Activated T-helper 1 cell treated with Interleukin-2 at 50 U/mL for 16 hours (primary cell): ENCODE measurements at places on chromosomes 2 and 18.

DNA sequence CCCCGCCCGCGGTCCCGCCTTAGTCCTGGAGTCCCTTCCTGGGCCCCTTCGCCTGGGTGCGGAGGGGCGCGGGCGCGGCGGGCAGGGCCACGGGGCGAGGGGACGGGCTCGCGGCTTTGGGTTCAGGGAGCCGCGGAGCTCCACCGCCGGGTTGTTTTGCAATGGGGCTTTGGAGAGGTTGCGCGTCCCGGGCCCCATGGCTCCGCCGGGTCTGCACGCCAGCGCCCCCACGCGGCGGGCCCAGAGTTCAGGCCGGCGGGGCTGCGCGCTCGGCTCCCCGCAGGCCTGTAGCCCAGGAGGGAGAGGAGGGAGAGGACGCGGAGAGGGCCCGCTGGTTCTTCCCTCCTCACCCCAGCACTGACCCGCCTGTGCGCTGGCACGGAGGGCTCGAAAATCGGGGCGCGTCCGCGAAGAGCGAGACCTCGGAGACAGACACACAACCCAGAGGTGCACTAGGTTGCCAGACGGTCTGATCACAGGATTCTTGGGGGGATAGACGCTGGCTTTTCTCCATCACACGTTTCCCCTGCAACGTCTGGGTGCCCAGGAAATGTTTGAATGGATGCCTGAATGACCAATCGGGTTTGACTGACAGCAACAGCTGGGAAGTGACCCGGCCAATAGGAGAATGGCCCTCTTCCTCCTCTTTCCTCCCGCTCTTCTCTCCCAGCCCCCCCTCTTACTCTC, 4.9 kb upstream of the SIX2 start:
- no peak for DNase-seq

GRCh38 chr18:62450546-62451410, 72.0 kb upstream of the ZCCHC2 start:
- no peak for DNase-seq

DNA sequence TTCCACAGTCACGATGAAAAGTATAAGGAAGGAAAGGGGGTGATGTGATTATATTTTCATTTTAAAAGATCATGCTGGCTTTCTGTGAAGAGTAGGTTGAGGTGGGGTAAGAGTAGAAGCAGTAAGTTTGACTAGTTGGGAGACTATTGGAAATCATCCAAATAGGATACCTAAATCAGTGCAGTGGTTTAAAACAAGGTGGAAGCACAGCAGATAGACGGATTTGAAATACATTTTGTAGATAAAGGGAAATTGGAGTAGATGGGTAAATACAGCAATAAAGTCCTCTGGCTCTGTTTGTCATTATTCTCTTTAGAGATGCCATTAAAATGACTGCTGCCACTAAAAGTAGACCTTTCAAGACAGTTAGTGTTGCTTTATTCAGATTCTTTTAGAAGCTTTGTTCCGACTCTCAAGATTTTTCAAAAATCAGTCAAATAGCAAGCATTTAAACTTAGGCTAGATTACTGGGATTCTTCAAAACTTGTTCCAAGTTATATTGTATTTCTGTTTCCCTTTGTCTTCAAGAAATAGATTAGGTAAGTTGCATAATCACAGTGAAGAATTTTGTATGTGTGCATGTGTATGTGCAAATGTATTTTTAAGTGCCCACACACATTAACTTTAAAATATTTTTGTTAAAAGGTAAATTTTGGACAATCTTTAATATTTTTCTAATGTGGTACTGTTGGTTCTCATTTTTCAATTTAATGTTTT, 61.7 kb upstream of the DTNA start:
- DNase-seq: no peak

DNA sequence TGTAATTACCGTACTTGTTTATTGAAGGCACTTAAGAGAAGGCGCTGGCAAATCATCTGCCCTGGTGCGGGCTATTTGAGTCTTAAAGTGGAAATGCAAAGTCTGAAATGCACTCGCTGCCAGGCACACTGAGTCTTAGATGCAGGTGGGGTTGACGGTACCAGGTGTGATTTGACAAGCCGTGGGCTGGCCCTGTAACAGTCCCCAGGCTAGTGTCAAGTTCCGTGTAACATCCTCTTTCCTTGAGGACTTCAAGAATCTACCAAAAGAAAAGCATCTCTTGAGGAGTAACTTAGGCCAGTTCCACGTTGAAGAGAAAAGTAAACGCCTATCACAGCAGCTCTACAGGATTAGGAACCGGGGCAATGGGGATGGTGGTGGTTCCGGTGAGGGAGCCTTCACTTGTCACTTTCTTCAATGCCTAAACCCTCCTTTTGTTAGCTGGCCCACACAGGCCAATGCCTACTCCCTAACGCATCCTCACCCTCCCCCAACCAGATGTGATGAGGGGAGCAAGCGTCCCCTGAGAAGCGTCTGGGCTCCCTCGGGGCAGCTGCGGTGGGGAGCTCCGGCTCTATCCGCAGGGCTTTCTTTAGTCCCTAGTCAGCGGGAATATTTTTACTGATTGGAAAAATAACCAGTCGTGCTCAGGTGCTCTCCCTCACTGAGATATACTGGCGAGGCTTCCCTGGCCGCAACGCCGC, 1.5 kb upstream of the UGP2 start:
- no peak for DNase-seq

DNA sequence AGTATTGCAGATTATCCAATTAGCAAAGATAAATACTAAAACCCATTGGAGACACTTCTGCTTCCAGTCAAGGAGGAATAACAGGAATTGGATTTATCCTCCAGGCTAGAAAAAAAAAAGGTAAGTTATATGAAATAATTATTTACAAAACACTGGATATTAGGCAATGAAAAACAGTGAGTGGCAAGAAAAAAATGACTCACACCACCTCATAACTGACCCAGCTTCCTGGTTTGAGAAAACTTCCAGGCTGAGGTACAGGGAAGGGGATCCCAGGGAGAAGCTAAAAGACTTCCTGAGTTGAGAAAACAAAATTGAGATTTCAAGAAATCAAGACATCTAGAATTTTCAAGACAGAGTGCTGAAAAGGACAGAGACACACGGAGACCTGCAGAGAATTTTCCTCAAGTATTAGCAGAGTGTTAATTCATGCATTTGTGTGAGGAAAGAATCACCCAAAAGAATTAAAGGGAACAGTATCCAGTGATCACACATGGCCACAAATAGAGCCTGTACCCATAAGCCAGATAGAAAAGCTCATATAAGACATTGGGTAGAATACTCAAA, 17.4 kb downstream of the SRD5A2 start:
- DNase-seq: no peak

DNA sequence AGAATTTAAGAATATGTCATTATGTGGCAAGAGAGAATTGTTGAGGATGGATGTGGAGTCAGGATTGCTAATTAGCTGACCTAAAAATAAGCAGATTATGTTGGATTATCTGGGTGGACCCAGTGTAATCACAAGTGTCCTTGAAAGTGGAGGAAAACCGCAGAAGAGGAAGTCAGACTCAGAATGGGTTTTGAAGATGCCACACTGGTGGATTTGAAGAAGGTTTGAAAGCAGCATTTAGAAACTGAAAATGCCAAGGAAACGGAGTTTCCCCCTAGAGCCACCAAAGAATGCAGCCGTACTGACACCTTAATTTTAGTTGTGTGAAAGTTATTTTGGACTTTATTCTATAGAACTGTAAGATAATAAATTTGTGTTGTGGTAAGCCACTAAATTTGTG, 41.6 kb upstream of the DPP10 start:
- DNase-seq: no peak

DNA sequence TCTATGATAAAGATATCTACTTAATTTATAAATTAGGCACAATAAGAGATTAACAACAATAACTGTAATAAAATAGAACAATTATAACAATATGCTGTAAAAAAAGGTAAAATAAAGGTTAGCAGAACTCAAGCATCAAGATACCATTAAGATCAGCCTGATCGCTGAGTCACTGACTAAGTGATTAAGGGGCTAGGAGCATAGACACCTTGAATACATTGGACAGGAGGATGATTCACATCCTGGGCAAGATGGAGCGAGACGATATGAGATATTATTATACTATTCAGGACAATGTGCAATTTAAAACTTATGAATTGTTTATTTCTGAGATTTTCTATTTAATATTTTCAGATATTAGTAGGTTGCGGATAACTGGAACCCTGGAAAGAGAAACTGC, 1277.8 kb upstream of the ZEB2 start:
- no peak for DNase-seq

GRCh38 chr2:63056107-63057050, 5.7 kb downstream of the OTX1 start:
- no peak for DNase-seq
